ENCODE measurements at places on chromosomes 13 and 19. TPM values are rescaled to one million over a fixed set of nuclear protein-coding genes. Genes with fewer than 3 reads are reported as not detected.

POLR1D gene
- 97.4 TPM for total RNA-seq

TJP3 gene
- 0.22 TPM for total RNA-seq

ZNF534 gene
- total RNA-seq = 0.57 TPM

CCDC169 gene
- 0.27 TPM for total RNA-seq

HOMER3 gene
- 10.4 TPM for total RNA-seq

LILRB4 gene
- total RNA-seq = 3.3 TPM

CYP4F8 gene
- total RNA-seq = not detected

ZNF296 gene
- total RNA-seq = 0.20 TPM

B3GNT8 gene
- total RNA-seq = 12.4 TPM

FBN3 gene
- not detected for total RNA-seq

TARM1 gene
- total RNA-seq = not detected

ZSCAN4 gene
- not detected for total RNA-seq

CYP4F2 gene
- total RNA-seq = not detected

CEACAM8 gene
- total RNA-seq = not detected

- no peak for DNase-seq
These were observed 62.4 kb upstream of the XPO4 start for GRCh38 chr13:20964904-20965303.

GRCh38 chr19:40674291-40674690, 16.2 kb downstream of the NUMBL start:
- DNase-seq = no peak

DNA sequence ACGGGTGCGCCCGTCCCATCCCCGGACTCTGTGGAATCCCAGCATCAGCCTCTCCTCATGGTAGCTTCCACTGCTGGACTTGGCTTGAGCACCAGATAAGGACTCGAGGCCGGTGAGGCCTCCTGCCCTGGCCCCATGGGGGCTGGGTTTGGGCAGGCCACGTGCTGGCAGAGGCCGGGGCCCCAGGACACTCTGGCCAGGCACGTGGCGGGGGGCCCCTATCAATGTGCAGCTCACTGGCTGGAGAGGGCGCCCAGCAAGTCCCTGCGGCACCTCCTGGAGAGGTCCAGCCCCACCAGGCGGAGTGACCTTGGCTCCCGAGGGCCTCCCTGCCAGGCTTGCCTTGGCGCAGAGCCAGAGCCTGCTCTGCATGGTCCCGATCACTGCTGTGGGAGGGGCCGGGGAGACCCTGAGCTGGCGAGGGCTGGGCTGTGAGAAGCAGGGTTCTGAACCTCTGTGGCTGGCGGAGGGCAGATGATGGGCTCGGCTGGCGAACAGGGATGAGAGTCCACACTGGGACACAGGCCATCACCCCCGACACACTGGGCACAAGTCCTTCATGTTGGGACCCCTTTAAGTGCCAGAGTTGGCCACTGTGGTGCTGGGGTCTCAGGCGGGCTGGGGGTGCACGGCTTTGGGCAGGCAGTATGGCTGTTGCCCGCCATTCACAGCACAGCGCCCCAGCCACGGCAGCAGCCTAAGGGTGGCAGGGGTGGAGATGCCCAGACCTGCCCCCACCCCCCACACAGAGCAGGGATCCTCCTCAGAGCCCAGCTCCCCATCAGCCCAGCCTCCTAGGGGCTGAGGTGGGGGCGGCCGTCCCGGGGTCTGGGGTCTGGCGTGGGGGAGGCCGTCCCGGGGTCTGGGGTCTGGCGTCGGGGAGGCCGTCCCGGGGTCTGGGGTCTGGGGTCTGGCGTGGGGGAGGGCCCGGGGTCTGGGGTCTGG, 19.1 kb downstream of the CEBPG start:
- DNase-seq = peak; percentile 56

DNA sequence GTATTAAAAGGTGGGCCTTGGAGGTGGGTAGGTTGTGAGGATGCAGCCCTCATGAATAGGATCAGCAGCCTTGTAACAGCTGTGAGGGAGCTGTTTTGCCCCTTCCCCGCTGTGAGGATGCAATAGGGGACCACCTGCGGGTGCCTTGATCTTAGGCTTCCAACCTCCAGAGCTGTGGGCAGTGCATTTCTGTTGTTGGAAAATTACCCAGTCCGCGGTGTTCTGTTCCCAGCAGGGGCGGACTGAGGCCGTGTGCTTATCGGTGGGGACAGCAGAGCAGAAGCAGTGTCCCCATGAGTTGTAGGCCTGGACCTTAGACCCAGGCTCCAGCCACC, 54.8 kb upstream of the TEX29 start:
- no peak for DNase-seq

- no peak for DNase-seq
These were observed 153.9 kb downstream of the TEX29 start for GRCh38 chr13:111474136-111475002.

GRCh38 chr13:99398071-99398470, 90.9 kb upstream of the GPR183 start:
- DNase-seq = no peak

GRCh38 chr13:20952838-20953237, 50.3 kb upstream of the XPO4 start:
- DNase-seq = no peak

GRCh38 chr19:50328224-50328872, 829 bp downstream of the KCNC3 start:
- no peak for DNase-seq

- DNase-seq = no peak
These were observed 146.6 kb downstream of the RGCC start for GRCh38 chr13:41603917-41604316.

DNA sequence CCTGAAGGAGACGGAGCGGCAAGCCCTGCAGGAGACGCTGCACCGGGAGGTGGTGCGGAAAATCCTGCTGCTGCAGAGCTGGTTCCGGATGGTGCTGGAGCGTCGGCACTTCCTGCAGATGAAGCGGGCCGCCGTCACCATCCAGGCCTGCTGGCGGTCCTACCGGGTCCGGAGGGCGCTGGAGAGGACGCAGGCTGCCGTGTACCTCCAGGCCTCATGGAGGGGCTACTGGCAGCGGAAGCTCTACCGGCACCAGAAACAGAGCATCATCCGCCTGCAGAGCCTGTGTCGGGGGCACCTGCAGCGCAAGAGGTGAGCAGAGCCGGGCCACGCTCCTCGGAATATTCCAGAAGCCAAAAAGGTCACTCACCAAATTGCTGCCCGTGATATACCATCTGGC, 22.4 kb upstream of the USE1 start:
- DNase-seq = no peak

GRCh38 chr13:81671064-81671463, 1330.1 kb upstream of the SPRY2 start:
- DNase-seq = no peak

DNA sequence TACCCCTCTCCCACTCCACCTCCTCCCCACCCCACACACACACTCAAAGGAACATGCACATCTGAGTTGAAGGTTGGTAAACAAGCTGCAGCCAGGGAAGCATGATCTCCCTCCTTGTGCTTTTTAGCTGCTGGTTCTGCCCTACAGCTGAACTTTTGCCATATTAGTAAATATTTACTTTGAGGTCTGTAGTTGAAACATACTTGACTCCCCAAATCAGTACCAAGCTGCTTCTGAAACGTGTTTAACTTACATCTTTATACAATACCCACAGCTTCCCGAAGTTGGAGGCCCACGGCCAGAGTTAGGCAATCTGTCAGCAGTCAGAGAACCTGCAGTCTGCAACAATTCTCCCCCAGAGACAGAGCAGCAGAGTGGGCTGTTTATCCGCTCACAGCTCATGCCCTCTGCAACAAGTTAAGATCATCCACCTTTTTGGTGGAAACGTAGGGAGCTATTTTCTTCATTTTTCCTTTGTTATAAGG, 1.5 kb upstream of the PCDH20 start:
- DNase-seq = no peak

DNA sequence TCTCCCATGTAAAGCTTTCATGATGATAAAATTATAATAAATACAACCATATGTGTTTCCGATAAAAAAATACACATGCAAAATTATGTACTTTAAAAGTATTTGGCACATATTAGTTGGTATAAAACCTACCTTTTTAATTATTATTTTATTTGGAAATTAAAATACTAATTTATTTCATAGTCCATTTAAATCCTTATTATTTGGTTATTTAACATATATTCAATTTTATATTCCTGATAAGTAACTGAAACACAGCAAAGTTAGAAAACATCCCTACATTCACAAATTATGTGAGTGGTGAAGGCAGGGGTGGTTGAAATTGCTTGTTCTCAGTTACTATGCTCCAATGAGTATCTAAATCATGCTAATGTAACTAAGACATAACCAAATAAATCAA, 920.5 kb downstream of the SLITRK1 start:
- DNase-seq = no peak

GRCh38 chr19:10168386-10168948, 26.3 kb downstream of the DNMT1 start:
- no peak for DNase-seq

- DNase-seq = no peak
These were observed 27.8 kb downstream of the EXOC3L2 start for GRCh38 chr19:45217193-45217956.

DNA sequence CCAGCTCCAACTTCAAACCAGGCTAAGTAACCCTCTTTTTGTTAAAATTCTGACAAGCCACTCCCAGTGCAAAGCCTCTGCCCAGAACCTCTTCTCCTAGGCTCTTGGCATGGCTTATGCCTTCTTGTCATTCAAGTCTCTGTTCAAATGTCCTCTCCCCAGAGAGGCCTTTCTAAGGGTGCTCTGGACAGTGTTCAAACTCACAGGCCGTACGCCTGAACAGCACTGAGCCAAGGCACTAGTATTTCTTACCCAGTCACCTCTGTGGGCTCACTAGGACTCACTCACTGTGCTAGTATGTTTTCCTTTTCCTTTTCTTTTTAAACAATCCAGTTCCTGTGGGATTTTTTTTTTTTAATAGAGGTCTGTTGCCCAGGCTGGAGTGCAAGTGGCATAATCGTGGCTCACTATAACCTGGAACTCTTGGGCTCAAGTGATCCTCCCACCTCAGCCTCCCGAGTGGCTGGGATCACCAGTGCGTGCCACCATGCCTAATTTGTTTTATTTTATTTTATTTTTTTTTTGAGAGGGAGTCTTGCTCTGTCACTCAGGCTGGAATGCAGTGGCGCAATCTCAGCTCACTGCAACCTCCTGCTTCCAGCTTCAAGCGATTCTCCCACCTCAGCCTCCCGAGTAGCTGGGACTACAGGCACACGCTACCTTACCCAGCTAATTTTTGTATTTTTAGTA, 2.3 kb upstream of the ASF1B start:
- no peak for DNase-seq

GRCh38 chr13:41842036-41842620, 118.8 kb downstream of the VWA8 start:
- no peak for DNase-seq

DNA sequence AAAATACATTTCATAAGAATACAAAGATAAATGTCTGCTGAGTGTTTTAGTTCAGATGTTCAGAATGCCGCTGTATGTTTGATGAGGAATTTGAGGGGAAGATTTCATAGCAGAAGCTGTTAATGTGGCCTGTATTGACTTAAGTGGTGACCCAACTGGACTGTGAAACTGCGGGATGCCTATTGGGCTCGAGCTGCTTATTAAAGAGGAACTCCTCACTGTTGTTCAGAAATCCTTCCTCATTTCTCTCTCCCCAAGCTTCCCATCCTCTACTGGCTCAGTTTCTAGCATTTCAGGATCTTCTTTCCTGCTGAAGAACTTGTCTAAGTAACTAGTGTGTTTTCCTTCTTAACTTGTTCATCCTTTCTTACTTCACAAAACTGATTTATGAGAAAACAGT, 20.4 kb downstream of the DGKH start:
- DNase-seq = no peak

DNA sequence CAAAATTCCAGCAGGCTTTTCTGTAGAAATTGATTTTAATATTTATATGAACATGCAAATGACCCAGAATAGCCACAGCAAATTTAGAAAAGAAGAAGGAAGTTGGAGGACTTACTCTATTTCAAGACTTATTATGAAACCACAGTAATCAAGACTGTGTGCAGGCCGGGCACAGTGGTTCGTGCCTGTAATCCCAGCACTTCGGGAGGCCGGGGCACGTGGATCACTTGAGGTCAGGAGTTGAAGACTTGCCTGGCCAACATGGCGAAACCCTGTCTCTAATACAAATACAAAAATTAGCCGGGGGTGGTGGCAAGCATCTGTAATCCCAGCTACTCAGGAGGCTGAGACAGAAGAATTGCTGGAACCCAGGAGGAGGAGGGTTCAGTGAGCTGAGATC, 6.0 kb upstream of the FFAR2 start:
- peak; percentile 54 for DNase-seq

DNA sequence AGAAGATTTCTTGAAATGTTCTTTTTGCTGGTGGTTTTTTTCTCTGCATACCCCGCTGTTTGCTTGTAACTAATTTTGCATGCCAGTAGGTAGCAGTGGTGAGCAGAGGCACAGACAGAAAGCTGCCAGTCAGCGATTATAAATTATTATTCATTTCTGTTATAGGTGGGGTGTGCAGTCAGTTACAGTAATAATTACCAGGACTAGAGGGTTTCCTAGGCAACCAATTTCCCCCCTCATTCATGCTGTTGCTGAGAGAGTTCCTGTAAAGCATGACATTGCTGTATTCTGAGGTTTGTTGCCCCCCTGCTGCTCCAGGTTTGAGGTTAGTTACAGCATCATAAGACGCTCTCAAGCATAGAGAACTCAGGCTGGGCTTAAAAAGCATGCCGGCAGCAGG, 104.5 kb downstream of the URI1 start:
- no peak for DNase-seq

- DNase-seq = no peak
These were observed 93.5 kb downstream of the DACH1 start for GRCh38 chr13:71773531-71773930.

- no peak for DNase-seq
These were observed 2.4 kb downstream of the FOSB start for GRCh38 chr19:45469945-45470761.

DNA sequence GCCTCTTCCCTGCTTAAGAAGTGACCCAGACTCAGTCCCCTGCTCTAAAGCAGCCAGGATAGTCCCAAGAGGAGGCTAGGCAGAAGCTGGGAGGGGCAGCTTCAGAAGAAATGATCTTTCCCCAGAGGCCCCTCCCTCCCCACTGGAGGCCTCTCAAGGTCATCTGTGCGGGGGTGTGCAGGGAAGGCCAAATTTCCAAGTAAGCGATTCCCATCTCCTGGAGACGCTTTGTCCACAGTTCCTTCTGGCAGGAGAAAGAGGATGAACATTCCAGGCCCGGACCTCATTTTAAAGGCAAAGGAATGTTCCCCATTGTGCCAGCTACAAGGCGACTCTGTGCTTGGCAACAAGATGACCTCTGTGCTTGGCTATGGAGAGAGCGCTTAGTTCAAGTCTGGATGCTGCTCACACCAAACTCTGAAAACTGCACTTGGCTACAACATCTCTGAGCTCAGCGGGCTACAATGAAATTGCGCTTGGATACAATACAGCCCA, 23.5 kb downstream of the COL5A3 start:
- peak; percentile 61 for DNase-seq

DNA sequence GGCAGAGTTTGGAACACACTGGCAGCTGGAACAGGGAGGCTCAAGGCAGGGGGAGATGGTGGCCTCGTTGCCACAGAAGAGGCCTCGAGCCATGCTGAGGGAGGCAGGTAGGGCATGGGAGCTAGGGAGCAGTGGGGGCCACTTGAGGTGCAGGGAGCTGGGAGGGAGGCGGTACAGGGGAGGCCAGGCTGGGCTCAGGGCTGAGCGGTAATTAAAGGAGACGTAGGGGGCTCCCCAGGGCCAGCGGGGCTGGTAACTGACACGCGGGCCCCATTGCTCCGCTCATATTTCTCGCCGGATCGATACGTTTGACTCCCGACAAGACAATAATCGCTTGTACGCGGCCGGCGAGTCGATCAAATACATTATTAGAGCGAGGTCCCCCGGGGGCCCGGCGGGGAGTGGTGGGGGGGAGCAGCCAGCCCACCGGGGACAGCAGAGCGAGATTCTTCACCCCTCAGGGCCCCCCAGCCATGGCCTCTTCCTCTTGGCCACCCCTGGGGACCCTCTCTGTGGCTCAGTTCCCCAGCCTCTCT, 2.4 kb upstream of the POU2F2 start:
- DNase-seq = no peak

Measured in left ventricle myocardium superior (tissue), 1 donor.